ENCODE measurements at places on chromosomes 3 and 15.
A peak's percentile ranks its signal among the peaks of the same experiment; 100 is the strongest.

- DNase-seq: no peak
These were observed 115.2 kb upstream of the KCNMB2 start for GRCh38 chr3:178421069-178421468.

DNA sequence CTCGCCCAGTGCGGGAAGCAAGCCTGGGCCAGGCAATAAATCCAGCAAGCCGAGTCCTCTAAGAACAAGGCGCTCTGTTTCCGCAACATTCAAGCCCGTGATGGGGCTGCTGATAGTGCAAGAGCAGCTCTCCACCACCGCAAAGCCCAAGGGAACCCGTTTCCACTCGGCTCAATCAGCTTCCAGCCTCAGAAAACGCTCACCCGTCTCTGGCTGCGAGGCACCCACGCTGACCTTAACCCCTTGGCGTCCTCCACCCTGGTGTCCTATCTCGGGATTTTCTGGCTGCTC, 17.8 kb downstream of the SPATA12 start:
- peak; percentile 9 for DNase-seq

- DNase-seq: peak; percentile 4
These were observed 148.8 kb downstream of the KCNMB2 start for GRCh38 chr3:178684881-178685590.

GRCh38 chr3:146280864-146281263, 30.0 kb upstream of the PLSCR4 start:
- DNase-seq: no peak

- DNase-seq: no peak
These were observed 55.8 kb downstream of the ST8SIA2 start for GRCh38 chr15:92449476-92449875.

Data from activated CD4-positive, alpha-beta T cell treated with anti-CD3 and anti-CD28 coated beads, Interleukin-2, Interleukin-6, amounts not matched to agents 100 ng/mL and 50 ng/mL, durations not matched to agents 16 hours and 8 hours (primary cell).